ENCODE measurements at places on chromosomes 12 and 14.

GRCh38 chr14:23300687-23301223, 1.9 kb downstream of the PPP1R3E start:
- no peak for DNase-seq

- DNase-seq = no peak
Measured at GRCh38 chr14:24874514-24875202, 175.3 kb downstream of the STXBP6 start.

DNA sequence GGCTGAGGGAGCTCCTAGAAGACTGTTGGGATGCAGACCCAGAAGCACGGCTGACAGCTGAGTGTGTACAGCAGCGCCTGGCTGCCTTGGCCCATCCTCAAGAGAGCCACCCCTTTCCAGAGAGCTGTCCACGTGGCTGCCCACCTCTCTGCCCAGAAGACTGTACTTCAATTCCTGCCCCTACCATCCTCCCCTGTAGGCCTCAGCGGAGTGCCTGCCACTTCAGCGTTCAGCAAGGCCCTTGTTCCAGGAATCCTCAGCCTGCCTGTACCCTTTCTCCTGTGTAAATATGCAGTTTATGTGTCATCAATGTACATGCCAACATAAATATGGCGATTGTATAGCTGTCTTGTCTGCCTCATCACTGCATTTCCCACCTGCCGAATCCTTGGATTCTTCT, 7.5 kb downstream of the AMHR2 start:
- DNase-seq = no peak

DNA sequence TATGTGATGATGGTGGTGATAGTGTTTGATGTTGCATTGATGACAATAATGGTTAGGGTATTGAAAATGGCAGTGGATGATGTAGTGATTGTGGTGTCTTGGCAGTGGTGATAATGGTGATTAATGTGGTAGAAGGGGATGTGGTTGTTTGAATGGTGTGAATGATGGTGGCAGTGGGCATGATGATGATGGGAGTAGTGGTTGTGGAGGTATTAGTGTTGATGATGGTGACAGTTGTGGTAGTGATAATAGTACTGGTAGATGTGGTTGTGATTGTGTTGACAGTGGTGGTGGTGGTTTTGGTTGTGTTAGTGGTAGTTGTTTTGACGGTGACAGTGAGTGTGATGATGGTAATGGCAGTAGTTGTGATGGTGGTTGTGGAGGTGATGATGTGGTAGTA, 1049.0 kb downstream of the VRK1 start:
- no peak for DNase-seq

DNA sequence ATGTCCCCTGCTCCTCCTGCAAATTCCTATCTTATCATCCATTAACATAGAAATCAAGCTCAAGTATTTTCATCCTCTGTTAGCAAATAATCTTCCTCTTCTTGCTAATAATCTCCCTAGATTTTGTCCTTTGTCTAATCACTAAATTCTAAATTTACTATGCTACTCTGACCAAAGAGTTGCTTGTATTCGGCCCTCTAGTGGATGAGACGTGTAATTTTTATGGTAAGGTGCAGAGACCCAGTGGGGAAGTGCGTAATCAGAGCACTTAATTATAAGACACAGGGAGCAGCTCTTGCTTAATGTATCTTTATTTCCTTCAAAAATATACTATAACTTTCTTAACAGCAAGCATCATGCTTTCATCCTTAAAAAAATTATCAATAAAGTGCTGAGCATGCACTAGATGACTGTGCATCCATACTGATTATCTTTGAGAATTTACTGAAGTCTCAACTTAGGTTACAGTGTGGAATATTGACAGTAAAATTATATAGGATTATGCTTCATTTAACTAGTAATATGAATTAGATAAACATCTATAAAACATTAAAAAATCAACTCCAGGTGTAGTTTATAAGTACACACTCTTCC, 212.6 kb downstream of the SLC16A7 start:
- no peak for DNase-seq

- no peak for DNase-seq
Measured at GRCh38 chr12:41468341-41468740, 280.2 kb downstream of the PDZRN4 start.

GRCh38 chr14:90093942-90094595, 32.3 kb downstream of the KCNK13 start:
- DNase-seq = no peak
